ENCODE measurements at places on chromosomes 11 and 22.
A peak's percentile ranks its signal among the peaks of the same experiment; 100 is the strongest.

GRCh38 chr11:35162745-35163144 lies 23.8 kb downstream of the CD44 start:
- DNase-seq: no peak

DNA sequence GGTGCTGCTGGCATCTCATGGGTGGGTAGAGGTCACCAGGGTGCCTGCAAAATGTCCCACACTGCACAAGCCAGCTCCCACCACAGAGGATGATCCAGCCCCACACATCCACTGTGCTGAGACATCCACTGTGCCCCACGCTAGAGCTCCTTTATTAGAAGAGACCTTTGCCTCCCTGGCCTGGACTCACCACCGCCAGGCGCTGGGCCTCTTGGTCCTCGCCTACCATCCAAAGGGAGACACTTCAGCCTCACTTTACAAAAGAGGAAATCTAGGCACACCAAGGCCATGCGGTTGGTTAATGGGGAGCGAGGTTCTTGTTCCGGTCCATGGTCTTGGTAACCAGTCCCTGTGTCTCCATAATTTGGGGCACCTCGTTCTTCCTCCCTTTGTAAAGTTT lies 3.4 kb upstream of the ANO1 start:
- no peak for DNase-seq

DNA sequence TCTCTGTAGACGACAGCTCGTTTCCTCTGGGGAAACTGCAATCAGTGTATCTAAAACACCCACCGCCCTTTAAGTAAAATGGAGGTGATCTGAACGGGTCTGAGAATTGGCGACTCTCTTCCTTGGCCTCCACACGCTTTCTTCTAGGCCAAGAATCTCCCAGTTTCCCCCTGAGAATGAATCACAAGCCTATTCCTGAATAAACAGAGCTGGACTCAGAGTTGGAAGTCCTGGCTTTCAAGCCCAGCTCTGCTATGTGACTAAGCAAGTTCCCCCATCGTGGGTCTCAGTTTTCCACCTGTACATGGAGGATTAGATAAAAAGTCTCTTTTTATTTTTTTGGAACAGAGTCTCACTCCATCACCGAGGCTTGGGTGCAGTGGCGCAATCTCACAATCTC lies 200.4 kb downstream of the MN1 start:
- no peak for DNase-seq

- no peak for DNase-seq
These were observed 86.9 kb upstream of the ANO3 start for GRCh38 chr11:26245046-26245445.

DNA sequence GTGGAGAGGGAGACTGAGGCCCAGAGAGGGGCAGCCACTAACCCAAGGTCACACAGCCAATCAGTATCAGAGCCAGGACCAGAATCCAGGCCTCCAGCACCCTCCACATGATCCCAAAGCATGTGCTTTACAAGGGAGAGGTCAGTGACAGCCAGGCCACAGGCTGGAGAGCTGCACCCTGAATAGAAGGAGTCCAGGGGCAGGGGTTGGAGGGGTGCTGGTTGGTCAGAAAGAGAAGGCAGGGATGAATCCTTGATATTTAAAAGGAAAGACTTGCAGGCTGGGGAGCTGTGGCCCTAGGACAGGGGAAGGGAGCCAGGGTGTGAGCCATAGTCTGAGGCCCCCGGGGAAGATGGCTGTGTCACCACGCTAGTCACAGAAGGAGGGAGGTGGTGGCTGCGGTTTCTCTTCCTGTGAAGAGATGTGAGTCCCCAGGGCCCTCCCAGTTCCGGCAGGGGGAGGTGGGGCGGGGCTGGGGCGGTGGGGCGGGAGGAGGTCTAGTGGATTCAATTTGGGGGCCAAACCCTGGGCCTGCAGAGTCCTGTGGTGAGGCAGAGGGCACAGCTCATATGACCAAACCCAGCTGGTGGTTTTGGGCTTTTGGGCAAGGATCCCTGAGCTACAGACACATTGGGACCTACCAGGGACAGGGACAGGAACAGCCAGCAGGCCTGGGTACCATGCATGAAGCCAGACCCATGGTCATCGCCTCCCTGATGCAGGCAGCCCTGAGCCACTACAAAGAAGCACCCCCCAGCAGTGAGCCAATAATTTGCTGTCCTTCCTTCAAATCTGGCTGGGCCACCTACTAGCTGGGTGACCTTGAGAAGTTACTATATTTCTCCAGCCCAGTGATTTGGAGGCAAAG lies 14.0 kb downstream of the RAC2 start:
- DNase-seq: peak; percentile 92

GRCh38 chr11:122578171-122578825 lies 77.2 kb upstream of the UBASH3B start:
- no peak for DNase-seq

GRCh38 chr22:38638728-38639127 lies 17.5 kb downstream of the FAM227A start:
- DNase-seq: no peak

GRCh38 chr11:10436224-10436623 lies 18.8 kb upstream of the AMPD3 start:
- no peak for DNase-seq

DNA sequence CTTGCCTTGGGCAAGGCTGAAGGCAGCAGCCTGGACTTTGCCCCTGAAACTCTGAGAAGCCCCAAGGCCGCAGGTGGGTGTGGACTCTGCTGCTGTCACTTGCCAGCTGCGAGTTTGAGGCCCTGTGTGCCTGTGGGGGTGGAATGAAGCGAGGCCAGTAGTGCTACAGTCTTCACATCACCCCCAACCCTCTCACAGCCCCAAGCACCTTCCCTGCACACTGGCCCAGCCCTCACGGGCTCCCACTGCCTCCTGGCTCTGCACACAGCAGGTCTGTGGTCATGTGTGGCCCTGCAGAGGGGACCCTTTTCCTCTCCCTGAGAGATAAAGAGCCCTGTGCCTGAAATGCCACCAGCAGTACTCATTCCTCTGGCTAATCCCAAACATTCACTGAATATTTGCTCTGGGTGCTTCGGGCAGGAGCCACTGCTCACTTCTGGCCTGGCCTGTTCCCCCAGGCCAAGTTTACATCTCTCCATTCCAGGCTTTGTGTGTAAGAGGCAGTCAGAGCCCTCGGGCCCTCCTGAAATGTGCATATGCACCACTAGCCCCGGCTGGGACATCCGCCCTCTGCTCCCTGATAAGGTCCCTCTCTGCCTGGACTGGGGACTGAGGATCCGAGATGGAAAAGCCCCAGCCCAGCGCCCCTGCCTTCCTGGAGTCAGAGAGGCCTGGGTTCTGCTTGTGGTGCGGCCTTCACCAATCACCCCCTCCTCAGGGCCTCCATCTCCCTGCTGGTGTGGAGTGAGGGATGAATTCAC lies 17.7 kb downstream of the MGAT3 start:
- DNase-seq: no peak

DNA sequence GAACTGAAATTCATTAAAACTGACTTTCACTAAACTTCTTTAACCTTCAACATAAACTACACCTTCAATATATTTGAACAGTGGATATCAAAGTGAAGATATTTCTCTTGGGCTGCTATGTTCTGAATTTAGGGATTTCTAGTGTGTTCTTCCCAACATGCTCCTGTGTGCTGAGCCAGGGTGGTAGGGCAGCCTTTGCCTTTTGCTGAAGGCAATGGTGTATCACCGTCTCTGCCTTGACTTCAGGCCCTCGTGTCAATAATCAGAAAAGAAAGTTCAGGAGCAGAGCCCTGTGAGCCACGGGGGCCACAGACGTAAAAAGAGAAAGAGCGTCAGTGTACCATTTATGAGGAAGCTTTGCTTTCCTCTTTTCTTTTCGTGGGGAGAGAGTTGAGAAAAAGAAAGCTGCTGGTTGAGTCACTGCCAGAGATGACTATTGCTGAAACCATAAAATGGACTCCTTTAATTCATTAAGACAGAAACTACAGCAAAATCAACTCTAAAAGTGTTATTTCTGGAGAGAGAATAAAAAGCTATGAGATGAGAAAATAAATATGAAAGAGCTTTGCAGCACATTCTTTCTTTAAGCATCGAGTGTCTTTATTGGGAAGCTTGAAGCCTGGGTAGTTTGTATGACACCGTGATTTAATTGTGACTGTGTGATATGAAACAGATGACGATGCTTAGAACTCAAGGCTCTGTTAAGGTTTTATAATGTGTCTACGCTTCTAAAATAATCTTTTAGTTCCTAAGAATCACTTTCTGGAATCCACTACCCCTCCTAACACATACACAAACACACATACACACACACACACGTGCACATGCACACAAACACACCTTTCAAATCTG lies 271.8 kb upstream of the MTNR1B start:
- DNase-seq: no peak

- DNase-seq: no peak
These were observed 53.9 kb downstream of the SMIM38 start for GRCh38 chr11:69209421-69210309.

DNA sequence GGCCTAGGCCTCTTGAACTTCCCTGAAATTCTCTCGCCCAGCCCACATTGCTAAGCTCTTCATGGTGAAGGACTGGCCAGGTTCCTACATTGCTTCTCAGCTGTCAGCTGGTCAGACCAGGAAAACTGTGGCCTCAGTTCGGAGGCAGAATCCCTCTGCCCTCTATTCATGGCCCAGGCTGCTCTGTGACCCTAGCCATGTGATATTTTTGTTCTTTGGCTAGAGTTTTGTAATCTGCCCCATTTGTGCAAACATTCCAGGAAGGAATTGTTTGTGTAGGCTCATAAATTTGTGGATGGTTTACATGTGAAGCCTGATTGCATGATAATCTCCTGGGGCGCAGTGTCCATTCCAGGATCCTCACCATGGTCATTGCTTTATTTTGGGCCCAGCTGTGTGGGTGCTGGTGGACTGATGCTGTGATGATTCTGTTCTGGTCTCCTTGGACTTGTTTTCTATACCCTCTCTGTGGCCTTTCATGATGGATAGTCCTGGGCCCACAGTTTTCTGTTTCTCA lies 149.1 kb upstream of the E2F8 start:
- peak; percentile 19 for DNase-seq

- DNase-seq: no peak
These were observed 1.3 kb upstream of the INSC start for GRCh38 chr11:15113381-15113780.
